ENCODE measurements at places on chromosomes 3 and 15. TPM values are rescaled to one million over a fixed set of nuclear protein-coding genes. Genes with fewer than 3 reads are reported as not detected.

PLA2G4E gene
- total RNA-seq = not detected

CAMK2N2 gene
- total RNA-seq = not detected

CASR gene
- not detected for total RNA-seq

SEMA3B gene
- total RNA-seq = 32.6 TPM

SHC4 gene
- total RNA-seq = 1.8 TPM

PIK3R4 gene
- 15.4 TPM for total RNA-seq

MFGE8 gene
- total RNA-seq = 250 TPM

SCN5A gene
- total RNA-seq = 191 TPM

NEK11 gene
- 2.3 TPM for total RNA-seq

CDHR4 gene
- total RNA-seq = not detected

KNL1 gene
- total RNA-seq = 1.1 TPM

HHLA2 gene
- total RNA-seq = not detected

IQCH gene
- total RNA-seq = 1.1 TPM

DHFR2 gene
- 3.8 TPM for total RNA-seq

COMMD4 gene
- 31.9 TPM for total RNA-seq

IMPG2 gene
- 0.18 TPM for total RNA-seq

MRPS11 gene
- total RNA-seq = 40.7 TPM

CHRM5 gene
- total RNA-seq = not detected

CP gene
- total RNA-seq = 35.6 TPM

NUSAP1 gene
- 4.6 TPM for total RNA-seq

TTLL13 gene
- not detected for total RNA-seq

ZWILCH gene
- 2.3 TPM for total RNA-seq

NAALADL2 gene
- total RNA-seq = 7.4 TPM

TIGIT gene
- not detected for total RNA-seq

ANKUB1 gene
- not detected for total RNA-seq

MAGEF1 gene
- total RNA-seq = 24.5 TPM

GHSR gene
- total RNA-seq = not detected

TMCO5A gene
- total RNA-seq = not detected

PP2D1 gene
- total RNA-seq = not detected

ERICH6 gene
- 0.39 TPM for total RNA-seq

CPNE9 gene
- 0.10 TPM for total RNA-seq

GATA2 gene
- total RNA-seq = 23.8 TPM

FBXO40 gene
- total RNA-seq = 116 TPM

SKOR1 gene
- total RNA-seq = 0.09 TPM

SPSB4 gene
- 6.9 TPM for total RNA-seq

PIGZ gene
- total RNA-seq = 4.7 TPM

RAD18 gene
- 13.5 TPM for total RNA-seq

CD47 gene
- 93.3 TPM for total RNA-seq

EPB42 gene
- total RNA-seq = 2.3 TPM

ZNF662 gene
- 6.3 TPM for total RNA-seq

IL16 gene
- 10.1 TPM for total RNA-seq

TEX55 gene
- total RNA-seq = not detected

IL17RE gene
- total RNA-seq = 2.2 TPM

CNTN6 gene
- 0.47 TPM for total RNA-seq

ROBO2 gene
- total RNA-seq = 3.4 TPM

PLA1A gene
- 1.5 TPM for total RNA-seq

CEMIP gene
- total RNA-seq = 1.6 TPM

SLC2A2 gene
- not detected for total RNA-seq

ZDHHC23 gene
- 2.2 TPM for total RNA-seq

AADACL2 gene
- not detected for total RNA-seq

BFSP2 gene
- total RNA-seq = not detected

FOXB1 gene
- not detected for total RNA-seq

COL7A1 gene
- 5.5 TPM for total RNA-seq
